Stimulated activated CD4-positive, alpha-beta T cell treated with anti-CD3 and anti-CD28 coated beads, Interleukin-2, amount 100 ng/mL, for 24 hours (primary cell): ENCODE measurements at places on chromosomes 12 and 14.

DNA sequence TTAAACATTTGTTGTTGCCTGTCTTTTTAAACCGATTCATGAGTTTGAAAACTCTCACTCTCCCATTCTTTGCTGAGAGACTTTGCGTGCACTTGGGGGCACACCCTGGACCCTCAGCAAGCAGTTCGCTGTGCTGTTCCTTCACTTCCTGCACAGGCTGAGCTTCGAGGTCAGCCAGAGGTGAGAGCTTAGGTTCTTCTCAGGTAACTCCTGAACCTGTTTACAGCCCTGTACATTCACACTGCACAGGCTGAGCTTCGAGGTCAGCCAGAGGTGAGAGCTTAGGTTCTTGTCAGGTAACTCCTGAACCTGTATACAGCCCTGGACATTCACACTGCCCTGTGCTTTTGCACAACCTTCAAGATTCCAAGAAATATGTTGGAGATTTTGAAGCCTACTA is 9.8 kb upstream of the CLECL1 start:
- DNase-seq = no peak

DNA sequence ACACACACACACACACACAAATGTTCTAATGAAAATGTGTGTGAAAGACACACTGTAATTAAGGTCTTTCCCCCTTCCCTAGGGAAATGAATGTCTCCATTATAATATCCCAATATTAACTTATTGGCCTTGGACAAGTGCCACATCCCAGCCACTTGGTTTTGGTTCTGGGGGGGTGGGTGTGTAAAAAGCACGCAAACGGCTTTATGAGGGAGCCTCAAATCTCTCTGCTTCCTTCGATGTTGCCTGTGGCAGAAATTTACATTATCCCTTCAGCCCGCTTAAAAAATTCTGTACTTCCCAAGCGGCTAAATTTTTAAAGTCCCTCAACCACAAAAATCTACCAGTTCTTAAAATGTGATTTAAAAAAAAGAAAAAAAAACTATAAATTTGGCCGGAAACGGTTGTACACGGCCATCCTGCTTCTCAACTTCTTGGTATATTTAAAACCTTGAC is 432 bp downstream of the C14orf93 start:
- no peak for DNase-seq

DNA sequence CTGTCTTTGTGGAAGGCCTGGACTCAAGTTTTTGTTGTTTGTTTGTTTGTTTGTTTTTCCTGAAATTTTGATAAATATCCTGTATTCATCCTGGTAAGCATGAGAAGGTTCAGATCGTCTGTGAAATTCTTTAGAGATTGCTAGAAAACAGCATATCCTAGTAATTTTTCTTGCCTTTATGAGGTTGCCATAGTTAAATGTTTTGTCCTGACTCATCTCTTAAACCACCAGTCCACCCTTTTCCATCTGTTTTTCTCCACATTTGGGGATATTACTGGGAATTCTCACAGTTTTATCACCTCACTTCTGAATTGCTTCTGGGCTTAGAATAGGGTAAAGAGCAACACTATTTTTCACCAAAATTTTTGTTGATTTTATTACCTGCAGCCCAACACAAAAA is 248.3 kb downstream of the FBXL14 start:
- DNase-seq = no peak

DNA sequence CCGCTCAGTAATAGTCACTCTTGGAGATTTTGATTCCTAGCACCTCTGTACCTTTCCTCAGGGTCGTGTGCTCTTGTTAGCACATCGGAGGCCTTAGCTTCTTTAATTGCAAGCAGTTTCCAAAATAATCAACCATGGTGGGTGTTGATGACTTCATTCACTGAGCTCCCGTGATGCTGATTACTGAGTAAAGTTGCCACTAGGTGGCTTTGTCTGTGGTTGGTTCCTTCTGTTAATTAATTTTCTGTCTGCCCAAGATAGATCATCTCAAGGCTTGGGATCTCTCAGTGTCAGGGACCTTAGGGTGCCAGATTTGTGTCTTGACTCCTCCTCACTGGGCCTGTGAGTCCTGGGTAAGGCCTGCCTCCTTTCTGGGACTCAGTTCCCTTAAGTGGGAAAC is 54.3 kb downstream of the PTPN11 start:
- no peak for DNase-seq

GRCh38 chr12:115630136-115630535 is 647.4 kb downstream of the MED13L start:
- DNase-seq = no peak

DNA sequence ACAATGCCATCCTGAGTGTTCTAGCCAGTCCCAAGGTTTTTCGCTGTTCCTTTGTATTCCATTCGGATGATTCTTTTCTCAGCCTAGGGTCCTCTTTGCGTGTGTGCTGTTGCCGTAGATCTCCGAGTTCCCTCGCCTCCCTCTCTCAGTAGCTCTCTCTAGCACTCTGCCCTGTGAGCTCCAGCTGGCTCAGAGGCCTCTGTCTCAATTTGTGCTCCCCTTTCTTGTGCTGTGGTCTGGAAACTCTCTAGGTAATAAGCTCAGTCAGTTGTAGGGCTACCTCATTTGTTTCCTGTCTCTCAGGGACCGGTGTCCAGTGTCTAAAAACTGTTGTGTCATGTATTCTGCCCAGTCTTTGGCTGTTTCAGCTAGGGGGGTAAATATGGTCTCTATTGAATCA is 179.3 kb downstream of the PCNX1 start:
- no peak for DNase-seq
